NCI-H226 (cell line): ENCODE measurements at places on chromosomes 6 and 20.

- no peak for DNase-seq
Measured at GRCh38 chr6:138996524-138996923, 8.5 kb upstream of the REPS1 start.

DNA sequence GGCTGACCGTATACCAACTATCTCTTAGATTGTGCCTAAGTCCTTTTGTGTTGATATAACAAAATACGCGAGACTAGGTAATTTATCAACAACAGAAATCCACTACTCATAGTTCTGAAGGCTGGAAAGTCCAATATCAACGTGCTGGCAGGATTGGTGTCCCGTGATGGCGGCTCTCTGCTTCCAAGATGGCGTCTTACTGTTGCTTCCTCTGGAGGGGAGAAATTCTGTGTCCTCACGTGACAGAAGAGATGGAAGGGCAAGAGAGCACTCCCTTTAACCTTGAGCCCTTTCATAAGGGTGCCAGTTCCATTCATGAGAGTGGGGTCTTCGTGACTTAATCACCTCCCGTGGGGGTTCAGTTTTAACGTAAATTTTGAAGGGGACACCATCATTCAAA lies 28.1 kb downstream of the RNF144B start:
- DNase-seq, result no peak

DNA sequence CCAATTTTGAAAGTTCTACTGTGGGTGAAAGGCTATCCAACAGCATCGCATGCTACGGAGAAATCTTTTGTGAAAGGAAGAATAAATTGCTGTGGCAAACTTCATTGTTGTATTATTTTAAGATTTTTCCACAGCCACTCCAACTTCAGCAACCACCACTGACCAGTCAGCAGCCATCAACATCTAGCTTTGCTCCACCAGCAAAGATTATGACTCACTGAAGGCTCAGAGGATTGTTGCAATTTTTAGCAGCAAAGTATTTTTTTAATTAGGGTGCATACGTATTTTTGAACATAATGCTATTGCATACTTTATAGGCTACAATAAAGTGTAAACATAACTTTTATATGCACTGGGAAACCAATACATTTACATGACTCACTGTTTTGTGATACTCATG lies 493.5 kb downstream of the TFAP2A start:
- DNase-seq, result no peak

DNA sequence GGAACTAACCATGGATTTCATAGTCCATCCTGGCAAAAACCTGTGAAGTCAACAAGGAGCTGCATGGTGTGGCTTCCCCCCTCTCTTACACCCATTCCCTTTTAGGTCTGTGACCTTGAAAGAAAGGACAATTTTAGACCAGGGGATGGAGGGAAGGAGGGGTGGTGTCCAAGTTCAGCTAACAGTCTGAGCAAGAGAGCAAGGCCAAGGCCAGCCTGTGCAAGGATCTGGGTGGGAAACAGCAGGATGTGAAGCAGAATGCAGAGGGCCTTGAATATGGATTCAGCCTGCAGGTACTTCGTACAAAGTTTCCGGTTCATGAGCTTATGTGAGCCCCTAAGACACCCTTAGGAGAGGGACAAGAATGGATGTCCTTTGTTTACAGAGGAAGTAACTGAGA lies 293.0 kb downstream of the KIF16B start:
- no peak for DNase-seq

- DNase-seq, result peak; percentile 82
Measured at GRCh38 chr6:26394289-26394688, 7.8 kb upstream of the BTN3A1 start.

DNA sequence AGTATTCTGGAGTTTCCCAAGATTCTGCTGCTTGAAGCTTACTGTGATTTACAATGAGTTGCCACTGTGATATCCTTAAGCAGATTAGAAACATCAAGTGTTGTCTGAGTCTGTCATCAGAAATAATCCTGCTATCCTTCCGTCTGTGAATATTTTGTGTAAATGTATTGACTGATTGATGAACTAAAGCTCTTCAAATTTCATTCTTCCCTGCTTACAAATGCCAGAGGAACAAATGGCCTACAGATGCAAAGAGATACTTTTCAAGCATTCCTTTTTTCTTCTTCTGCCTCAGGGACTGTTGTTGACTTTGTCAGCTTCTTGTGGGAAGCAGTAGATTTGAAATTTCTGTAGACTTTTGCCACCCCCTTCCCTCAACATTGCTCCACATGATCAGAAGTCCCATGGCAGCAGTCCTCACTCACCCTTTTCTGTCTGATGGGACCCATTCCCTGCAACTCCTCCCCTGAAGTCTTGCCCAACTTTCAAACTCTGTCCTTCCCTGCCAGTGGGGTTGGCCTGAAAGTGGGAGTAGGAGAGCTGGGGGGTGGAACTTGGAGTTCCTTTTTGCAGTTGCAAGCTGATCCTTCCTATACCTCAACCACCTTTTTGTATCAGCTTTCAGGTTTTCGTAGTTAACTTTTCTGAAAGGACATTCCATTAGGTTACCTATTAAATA lies 38.5 kb upstream of the MLIP start:
- no peak for DNase-seq

- peak; percentile 90 for DNase-seq
Measured at GRCh38 chr6:33375143-33375671, 16.4 kb upstream of the KIFC1 start.

GRCh38 chr6:81451787-81452186 lies 300.7 kb downstream of the TENT5A start:
- peak; percentile 89 for DNase-seq

- no peak for DNase-seq
Measured at GRCh38 chr6:81878479-81878878, 126.0 kb upstream of the TENT5A start.

- no peak for DNase-seq
Measured at GRCh38 chr20:12775041-12775440, 233.7 kb upstream of the SPTLC3 start.

- DNase-seq, result no peak
Measured at GRCh38 chr6:56694002-56694401, 51.3 kb upstream of the DST start.

- DNase-seq, result no peak
Measured at GRCh38 chr20:15857173-15857784, 716.0 kb downstream of the KIF16B start.

GRCh38 chr20:63557481-63557891 lies 3.5 kb downstream of the FNDC11 start:
- no peak for DNase-seq

DNA sequence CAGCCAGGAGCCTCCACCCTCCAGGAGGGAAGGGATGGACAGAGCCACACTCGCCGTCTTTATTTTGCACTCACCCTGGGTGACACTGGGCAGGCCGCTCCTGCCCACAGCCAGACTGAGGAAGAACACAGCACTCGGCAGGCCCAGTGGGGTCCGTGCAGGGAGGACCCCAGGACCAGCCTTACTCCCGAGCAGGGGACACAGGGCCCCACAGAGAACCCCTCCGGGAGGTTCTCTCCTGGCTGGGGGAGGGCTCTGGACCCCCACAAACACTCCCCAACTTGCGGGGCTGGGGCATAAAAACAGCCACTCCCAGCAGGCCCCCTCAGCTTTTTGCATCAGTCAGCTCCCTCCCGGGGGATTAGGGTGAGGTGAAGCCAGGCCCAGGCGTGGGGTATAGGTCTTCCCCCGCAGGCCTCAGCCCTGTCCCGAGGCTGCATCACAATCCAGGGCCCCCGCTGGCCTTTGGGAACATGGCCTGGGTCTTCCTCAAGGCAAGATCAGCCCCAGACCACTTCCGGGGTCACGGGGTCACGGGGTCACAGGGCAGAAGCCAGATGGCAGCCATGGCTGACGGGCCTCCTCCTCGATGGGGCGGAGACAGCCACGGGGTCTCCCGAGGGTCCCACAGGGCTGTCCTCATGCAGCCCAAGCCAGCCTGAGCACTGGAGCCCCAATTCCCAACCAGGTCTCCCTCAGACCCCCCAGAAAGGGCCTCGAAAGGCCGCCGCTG lies 3.2 kb downstream of the TNFRSF6B start:
- DNase-seq, result no peak

DNA sequence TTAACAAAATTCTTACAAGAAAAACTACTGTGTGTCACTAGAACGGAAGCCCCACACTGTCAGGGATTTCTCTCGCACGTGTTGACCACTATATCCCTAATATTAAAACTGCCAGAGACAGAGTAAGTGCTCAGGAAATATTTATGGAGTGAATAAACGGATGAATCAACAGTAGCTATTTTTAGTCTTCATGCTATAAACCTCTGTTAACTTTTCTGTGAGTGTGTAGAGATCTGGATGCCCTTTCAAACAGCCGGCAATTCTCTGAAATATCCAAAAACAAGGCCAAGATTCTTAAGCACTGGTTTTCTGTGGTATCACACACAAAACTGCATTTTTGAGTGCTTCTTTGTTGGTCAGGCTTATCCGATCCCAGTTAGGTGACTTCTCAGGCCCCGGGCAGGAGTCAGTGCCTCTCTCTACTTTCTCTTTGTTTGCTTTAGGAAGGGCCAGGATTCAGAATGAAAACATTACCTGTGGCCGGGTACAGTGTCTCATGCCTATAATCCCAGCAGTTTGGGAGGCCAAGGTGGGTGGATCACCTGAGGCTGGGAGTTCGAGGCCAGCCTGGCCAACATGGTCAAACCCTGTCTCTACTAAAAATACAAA lies 15.7 kb downstream of the ATP9A start:
- DNase-seq, result peak; percentile 51

- DNase-seq, result no peak
Measured at GRCh38 chr6:15485936-15486335, 176.9 kb downstream of the DTNBP1 start.

- no peak for DNase-seq
Measured at GRCh38 chr20:1800777-1801176, 94.4 kb upstream of the SIRPA start.

DNA sequence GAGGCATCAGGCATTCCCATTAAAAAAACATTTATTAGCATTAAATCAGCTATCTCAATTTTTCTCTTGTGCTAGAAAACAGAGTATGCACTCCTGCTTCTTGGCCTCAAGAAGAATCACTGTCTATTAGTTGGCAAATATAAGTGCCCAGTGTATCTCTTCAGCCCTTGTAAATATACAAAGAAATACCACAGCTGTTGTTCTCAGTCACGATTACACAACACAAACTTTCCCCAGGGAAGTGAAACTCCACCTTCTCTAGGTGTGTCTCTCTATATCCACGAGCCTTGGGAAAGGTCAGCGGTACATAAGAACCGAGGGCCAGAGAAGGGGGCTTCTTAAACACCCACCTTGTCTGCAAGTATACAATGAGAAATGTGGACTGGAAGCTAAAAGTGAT lies 194.7 kb downstream of the PKHD1 start:
- no peak for DNase-seq

- DNase-seq, result no peak
Measured at GRCh38 chr6:111503194-111503593, 20.2 kb upstream of the REV3L start.

DNA sequence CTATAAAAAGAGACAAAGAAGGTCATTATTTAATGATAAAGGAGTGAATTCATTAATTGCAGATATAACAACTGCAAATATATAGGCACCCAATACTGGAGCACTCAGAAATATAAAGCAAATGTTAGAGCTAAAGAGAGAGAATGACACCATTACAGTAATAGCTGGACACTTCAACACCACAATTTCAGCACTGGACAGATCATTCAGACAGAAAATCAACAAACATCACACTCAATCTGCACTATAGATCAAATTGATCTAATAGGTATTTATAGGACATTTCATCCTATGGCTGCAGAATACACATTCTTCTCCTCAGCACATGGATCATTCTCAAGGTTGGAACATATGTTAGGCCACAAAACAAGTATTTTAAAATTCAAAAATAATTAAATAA lies 72.7 kb downstream of the MAP7 start:
- no peak for DNase-seq

- DNase-seq, result no peak
Measured at GRCh38 chr20:52033313-52033712, 158.3 kb downstream of the ZFP64 start.

GRCh38 chr6:154721460-154721859 lies 11.8 kb upstream of the SCAF8 start:
- peak; percentile 88 for DNase-seq

DNA sequence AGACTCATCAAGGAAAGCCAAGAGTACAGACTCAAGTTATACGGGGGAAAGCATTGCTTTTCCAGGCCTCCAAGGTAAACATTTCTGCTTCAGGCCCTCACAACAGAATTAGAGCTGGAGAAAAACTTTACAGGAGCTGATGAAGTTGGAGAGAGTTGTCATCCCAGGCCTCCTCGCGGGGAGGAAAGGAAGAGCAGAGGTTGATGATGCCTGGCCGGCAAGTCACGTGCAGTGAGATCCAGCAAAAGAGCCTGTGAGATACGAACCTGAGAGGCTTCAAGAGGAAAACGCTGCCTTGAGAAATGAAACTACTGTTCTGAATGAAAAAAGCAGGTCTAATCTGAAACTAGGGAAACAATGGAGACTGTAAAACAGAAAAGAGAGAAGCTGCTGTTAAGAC lies 122.9 kb downstream of the FAM120B start:
- no peak for DNase-seq

GRCh38 chr6:53300656-53301551 lies 47.8 kb downstream of the ELOVL5 start:
- peak; percentile 68 for DNase-seq

GRCh38 chr6:12163149-12163548 lies 127.0 kb upstream of the EDN1 start:
- DNase-seq, result no peak

DNA sequence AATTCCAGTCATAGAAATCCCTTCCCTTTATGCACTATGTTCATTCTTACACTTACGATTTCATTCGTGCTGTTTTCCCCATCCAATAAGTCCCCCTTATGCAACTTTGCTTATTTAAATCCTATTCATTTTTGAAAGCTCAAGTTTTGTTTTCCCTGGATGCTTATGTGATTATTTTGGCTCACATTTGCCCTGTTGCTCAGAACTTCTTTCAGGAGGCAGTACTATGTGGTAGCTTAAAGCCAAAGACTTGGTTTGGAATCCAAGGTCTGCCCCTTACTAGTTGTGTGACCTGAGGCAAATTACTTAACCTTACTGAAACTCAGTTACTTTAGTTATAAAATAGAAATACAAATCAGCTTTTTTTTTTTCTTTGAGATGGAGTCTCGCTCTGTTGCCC lies 59.6 kb downstream of the MOXD1 start:
- DNase-seq, result no peak

DNA sequence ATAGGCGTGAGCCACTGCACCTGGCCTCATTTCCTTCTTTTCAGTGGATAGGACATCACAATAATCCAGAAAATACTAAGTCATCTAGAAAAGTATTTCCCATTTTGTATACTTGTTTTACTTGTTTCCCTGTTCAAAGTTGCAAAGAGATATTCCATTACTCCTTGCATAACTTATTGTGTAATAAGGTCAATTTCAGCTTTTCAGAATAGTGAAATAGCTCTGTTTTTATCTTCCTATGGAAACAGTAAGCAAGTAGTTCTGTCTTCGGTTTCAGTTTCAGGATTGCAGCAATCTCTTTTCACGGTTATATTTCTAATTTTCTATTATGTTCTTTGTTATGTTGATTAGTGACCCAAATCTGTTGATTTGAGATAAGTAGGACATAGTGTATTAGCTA lies 6.0 kb downstream of the STX11 start:
- DNase-seq, result no peak

DNA sequence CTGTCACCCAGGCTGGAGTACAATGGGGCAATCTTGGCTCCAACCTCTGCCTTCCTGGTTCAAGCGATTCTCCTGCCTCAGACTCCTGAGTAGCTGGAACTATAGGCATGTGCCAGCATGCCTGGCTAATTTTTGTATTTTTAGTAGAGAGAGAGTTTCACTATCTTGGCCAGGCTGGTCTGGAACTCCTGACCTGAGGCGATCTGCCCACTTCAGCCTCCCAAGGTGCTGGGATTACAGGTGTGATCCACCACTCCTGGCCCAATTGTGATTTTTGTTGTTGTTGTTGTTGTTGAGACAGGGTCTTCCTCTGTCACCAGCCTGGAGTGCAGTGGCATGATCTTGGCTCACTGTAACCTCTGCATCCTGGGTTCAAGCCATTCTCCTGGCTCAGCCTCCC lies 69.3 kb downstream of the CBFA2T2 start:
- DNase-seq, result no peak
